ENCODE measurements at places on chromosomes 1 and 21. TPM values are rescaled to one million over a fixed set of nuclear protein-coding genes. Genes with fewer than 3 reads are reported as not detected.

The LSM10 gene
- 95.9 TPM for polyA plus RNA-seq

DNA sequence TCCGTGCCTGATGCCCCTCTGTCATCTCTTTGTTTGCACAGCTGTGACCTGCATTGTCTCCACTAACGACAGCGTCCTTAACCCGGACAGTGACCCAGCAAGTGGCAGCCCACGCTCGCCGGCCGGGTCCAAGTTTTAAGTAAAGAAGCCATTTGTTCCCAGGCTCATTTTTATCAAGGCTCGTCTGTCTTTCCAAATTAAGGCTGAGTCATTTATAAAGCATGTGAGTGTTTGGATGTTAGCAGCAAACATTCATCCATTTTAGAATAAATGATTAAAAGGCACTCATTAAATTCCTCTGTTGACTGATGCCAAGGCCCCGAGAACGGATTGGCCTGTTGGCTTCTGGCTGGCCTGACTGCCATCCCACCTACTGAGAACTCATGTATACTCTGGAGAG, 514.5 kb downstream of the NPHP4 start:
- no peak for DNase-seq

- no peak for DNase-seq
Observed at GRCh38 chr1:45456531-45456930, 34.4 kb downstream of the TESK2 start.

- peak; percentile 83 for DNase-seq
Observed at GRCh38 chr1:41662061-41662764, 177.7 kb upstream of the EDN2 start.

DNA sequence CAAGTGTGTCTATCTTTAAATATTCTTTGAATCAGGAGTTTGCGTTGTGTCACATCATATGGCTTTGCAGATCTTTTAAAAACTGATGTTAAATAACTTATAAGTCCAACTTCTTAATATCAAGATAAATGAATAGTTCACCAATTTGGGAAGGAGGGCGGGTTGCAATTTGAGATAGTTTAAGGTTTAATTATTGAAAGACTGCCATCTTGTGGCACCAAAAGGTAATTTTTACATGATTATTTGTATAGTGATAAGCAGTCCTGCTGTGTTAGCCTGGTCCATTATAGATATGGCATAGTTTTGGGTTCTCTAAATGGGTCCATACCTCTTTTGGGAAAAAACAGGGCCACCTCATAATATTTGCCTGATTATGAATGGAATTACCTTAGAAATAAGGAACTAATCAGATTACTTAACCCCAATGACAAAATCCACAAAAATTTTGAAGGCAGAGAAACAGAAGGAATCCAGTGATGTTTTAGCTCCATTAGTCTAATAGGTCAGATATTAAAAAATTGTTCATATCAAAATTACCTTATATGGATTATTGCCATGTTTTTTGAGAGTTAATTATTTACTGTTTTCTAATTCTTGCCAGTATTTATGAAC, 64.3 kb downstream of the PRKAA2 start:
- DNase-seq: no peak

All from heart left ventricle (tissue), 16 donors.